ENCODE measurements at places on chromosomes 12 and 14.

GRCh38 chr14:91270188-91270587 lies 25.7 kb upstream of the GPR68 start:
- no peak for DNase-seq

DNA sequence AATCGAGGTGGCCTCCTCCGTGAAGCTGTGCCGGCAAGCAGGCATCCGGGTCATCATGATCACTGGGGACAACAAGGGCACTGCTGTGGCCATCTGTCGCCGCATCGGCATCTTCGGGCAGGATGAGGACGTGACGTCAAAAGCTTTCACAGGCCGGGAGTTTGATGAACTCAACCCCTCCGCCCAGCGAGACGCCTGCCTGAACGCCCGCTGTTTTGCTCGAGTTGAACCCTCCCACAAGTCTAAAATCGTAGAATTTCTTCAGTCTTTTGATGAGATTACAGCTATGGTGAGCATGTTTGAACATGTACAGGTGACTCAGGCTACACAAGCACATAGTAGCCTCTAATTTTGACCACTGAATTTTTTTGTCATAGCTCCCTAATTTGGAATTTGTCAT lies 59.7 kb downstream of the ATP2A2 start:
- DNase-seq: no peak

- DNase-seq: no peak
These were observed 87.5 kb downstream of the DACT1 start for GRCh38 chr14:58725226-58725625.

DNA sequence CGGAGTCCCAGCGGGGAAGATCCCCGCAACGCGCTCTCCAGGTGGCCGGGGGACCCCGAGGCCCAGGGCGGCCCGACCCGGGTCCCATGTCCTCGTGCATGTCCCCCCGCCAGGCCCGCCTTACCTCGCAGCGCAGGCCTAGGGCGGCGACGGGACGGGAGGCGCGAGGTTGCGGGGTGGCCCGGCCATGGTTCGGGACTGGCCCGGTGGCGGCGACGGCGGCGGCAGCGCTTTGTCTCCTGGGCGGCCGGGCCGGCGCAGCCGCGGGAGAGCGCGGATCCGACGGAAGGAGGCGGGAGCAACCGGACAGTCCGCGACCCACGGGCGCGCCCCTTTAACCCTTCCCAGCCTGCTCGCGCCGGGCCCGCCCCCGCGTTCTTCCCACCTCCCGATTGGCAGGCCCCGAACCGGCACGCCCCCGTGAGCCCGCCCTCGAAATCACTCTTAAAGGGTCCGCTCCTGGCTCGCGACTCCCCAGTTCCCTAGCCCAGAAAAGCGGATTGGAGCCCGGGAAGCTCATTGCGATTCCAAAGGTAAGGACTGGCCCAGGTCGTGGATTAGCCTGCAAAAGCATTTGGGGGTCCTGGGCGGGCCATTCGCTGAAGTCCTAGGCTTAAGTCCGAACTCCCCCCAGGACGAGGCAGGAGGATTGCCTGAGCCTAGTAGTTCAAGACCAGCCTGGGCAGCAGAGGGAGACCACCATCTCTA lies at the start of gene PHETA1:
PHETA1 (minus strand) TSS at position 308 of the 708 bp plus-strand sequence. CDS start 5,668 bp downstream, outside the sequence.
- peak; percentile 82 for DNase-seq

- peak; percentile 79 for DNase-seq
These were observed at the start of gene TRMT61A for GRCh38 chr14:103528587-103529382. Gene TRMT61A (plus strand): TSS chr14:103529196. CDS start chr14:103529979, 783 bp downstream.

DNA sequence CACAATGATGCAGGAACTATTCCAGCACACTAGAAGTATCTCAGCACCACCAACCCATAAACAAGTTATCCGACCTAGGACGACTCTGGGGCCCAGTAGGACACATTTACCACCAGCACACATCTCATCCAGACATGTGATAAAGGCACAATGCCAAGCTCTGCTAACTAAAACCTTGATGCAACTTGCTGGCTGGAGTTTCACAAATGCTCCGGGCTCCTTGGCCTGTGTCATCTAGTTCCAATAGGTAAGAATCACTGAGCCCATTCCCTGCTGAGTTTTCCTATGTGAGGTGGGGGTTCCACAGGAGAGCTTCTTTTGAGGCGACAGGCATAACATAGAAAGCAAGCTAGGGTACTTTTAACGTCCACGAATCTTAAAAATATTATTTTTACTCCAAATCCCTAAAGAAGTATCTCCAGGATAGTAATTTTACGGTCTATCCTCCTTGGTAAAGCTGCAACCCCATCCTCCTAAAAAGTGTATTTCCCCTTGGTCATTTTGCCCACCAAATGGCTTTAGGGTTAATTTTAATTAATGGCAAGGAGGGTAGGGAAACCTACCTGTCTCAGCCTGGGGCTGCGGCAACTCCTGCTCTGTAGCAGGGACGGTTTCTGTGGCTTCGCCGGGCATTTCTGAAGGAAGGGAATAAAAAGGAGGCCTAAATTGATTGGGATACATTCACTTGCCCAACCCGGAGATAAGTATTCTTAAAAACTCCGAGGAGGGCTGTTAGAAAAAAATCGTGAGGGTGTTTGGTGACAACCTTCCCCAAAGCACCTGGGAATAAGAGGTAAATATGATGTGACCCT lies 1.0 kb downstream of the NACA start:
- no peak for DNase-seq

- peak; percentile 22 for DNase-seq
These were observed 75.3 kb upstream of the OR4E1 start for GRCh38 chr14:21748869-21749303.

DNA sequence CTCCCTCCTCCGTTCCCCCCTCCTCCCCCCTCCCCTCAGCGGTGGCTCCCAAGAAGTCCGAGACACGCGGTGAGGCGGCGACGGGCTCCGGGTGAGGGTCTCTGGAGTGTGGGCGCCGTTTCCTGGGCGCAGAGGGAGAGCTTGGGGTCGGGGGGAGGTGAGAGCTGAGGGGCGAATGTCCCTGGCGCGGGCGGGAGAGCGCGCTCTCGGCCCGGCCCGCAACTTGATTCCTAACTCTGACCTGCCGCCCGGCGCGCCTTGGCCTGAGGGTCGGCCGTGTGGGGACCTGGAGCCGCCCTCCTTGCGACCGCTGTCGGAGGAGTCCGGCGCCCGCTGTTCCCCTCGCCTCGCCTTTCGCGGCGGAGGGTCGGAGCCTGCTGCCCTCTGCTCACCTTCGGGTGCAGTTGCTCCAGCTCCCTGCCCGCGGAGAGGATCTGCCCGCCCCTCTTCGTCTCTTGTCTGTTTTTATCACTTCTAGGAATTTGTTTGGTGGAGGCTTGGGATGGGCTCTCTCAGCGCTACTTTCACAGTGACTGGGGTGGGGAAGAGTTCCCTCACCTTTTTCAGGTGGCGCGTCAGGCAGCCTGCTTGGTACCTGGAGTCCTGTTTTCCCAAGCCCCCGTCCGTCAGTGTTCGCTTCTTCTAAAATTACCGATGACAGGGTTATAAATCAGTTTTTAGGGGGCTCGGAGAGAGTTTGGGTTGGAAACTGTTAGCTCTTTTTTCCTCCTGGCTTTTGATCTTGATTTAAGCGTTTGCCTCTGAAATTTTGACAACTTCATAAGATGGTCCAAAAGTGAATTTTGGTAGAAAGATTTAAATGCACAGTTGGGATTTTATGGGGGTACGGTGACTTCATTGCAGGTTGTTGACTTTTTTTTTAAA lies 495 bp downstream of the ADIPOR2 start:
- DNase-seq: peak; percentile 39

DNA sequence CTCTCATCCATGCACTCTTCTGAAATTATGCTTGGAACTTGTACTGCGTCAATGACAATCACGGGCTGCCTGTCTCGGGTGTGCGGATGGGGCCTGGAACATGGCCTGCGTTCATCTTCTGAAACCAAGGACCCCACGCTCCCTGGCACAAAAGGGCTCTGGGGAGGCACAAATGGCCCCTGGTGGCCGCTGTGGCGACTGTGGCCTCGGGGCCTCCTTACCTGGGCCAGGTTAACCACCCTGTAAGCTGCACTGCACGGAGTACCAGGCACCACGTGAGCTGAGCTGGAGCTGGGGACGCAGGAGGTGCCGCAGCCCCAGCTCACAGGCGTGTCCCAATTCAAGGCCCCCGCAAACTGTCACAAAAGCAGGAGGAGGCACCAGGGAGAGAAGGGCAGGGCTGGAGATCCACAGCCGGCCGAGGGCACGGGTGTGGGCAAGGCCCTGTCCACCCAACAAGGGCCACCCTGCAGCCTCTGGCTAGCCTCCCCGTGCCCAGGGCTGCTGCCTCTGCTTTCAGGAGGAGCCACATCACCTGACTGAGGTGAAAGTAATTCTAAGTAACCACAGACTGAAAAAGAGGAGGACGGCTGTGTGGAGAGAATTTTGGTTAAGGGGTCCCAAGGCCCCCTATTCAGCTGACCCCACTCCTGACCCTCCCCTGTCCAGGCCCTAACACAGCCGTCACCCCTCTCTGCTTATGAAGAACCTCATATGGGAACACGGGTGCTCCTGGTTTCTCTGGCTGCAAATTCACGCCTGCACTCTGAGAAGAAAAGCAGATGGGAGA lies 61.1 kb upstream of the GALNT9 start:
- DNase-seq: no peak

- DNase-seq: no peak
These were observed 179.1 kb upstream of the HIF1A start for GRCh38 chr14:61516118-61516743.

GRCh38 chr14:37436519-37436918 lies 158.5 kb downstream of the FOXA1 start:
- no peak for DNase-seq

DNA sequence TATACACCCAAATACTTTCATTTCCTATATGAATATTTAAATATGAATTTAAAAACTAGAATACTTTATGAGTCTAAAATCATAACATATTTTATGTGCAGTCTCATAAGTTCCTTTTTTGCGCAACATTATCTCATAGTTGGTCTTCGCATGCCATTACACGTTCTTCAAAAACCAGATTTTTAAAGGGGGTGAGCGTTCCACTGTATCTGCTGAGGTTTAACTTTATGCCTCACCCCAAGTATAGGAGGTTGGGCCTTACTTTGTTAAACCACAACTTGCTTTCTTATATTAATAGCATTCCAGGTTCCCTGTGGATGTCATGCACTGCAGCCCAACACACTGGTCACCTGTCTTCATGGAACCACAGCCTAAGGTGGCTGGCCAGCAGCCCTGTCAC lies 118.6 kb downstream of the APAF1 start:
- DNase-seq: no peak

GRCh38 chr14:102212845-102213244 lies 73.1 kb downstream of the WDR20 start:
- no peak for DNase-seq

DNA sequence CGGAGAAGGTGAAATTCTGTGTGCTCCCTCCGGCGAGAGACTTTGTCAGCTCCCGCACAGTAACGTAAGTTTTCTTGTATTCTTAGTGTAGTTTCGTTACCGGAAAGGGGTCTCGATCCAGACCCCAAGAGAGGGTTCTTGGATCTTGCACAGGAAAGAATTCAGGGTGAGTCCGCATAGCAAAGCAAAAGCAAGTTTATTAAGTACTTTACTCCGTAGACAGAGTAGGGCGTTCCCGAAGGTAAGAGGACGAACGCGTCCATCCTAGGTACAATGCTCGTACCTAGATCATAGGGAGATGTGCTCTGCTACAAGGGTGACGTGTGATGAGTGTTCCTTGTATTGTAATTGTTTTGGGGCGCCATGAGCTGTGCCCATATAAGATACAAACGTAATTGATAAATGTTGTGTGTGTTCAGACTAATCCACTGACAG lies 293 bp downstream of the IFI27L1 start:
- no peak for DNase-seq

GRCh38 chr12:27331927-27332324 lies 710 bp upstream of the BMAL2 start:
- no peak for DNase-seq

DNA sequence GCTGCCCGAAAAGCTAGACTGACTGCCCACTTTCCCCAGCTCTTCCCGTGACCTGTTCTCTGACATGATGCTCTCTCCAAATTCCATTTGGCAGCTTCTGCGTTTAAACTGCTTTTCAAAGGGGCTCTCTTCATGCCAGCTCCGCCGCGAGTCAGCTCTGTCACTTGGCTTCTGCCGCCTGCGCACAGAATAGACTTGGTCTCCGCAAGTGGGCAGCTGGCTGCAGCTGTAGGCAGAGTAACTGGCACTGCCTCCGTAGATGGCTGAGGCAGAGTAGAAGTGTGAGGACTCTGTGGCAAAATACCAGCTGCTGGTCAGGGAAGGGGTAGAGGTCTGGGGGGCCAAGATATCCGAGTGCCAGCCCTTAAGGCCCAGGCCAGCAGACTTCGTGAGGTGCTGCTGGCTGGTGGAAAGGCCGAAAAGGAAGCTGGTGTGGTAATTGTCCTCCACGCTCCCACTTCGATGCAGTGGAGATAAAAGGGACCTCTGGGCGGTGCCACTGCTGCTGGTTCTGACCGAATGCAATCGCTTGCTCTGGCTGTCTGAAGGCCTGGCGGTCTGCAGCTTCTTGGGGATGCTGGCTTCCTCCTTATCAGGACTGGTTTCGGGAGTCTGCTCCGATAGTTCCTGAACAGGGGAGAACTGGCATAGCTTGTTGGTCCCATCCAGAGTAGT lies 85.7 kb downstream of the DUSP16 start:
- no peak for DNase-seq

- DNase-seq: peak; percentile 37
These were observed 43.7 kb downstream of the KDM2B start for GRCh38 chr12:121536899-121537813.

Data from stimulated activated naive CD4-positive, alpha-beta T cell treated with Interleukin-2 at 50 U/mL for 16 hours (primary cell).